ENCODE measurements at places on chromosomes 16 and 17. TPM values are rescaled to one million over a fixed set of nuclear protein-coding genes. Genes with fewer than 3 reads are reported as not detected.

DNA sequence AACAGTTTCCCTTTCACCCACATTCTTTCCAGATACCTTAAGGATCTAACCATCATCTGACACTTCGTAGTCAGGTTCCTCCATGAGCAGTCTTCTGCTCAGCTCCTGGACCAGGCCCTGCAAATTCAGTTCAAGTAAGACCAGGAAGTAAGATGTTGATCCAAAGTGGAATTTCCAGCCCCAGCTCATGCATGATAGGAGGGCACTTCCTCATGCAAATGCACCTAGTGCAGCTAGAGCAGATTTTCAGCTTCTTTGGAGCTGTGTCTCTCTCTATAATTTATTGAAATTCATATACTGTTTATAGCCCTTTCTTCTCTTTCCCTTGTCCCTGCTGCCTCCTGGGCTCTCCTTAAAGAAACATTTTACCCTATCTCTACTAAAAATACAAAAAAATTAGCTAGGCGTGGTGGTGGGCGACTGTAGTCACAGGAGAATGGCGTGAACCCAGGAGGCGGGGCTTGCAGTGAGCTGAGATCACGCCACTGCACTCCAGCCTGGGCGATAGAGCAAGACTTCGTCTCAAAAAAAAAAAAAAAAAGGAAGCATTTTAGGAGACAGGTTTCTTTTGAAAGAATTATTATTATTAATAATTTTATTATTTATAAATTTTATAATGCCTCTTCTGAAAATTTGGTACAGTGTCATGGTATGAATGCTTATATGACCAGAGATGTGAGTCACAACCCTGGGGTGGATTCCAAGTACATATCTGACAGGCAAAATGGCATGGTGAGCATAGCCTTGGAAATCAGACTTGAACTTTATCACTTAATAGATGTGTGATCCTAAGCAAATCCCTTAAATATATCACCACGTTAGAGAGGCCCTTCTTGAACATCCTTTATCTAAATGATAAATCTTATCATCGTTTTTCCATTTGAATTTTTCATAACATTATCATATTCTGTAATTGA lies 94.3 kb downstream of the SSH2 start:
- peak; percentile 53 for DNase-seq

GRCh38 chr16:77308163-77308561 lies 109.0 kb downstream of the SYCE1L start:
- peak; percentile 89 for DNase-seq

DNA sequence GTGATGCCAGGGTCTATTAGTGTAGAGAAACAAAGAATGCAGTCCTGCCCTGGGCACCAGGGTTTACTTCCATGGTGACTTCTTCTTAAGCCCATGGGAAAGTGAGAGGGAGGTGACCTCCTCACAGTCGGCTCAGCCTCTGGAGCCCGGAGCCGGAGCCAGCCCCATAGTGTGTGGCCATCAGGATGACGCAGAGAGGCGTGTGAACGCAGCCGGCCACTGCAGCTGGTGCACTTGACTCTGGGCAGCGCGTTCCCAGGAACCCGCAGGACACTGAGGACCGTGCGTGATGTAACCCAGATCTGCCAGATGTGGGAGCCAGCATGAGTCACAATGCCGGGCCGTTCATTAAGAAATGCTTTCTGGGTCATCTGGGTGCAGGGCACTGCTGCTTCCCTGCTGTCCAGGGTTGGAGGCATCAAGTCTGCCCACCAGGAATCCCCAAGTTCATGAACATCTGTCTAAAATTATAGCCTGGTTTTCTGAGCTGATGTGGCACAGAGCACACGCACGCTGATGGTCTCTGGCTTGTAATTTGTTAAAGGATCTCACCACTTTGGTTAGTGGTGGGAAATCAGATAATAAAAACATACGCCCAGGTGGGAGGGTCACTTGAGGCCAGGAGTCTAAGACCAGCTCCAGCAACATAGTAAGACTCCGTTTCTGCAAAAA lies 114.1 kb downstream of the PITPNC1 start:
- peak; percentile 98 for DNase-seq

GRCh38 chr17:72120642-72121163 lies at the start of gene SOX9:
SOX9 (plus strand) TSS chr17:72121020; CDS start chr17:72121392, 372 bp downstream.
- DNase-seq, result peak; percentile 96

GRCh38 chr17:7651097-7651664 lies 455 bp downstream of the ATP1B2 start:
- no peak for DNase-seq

DNA sequence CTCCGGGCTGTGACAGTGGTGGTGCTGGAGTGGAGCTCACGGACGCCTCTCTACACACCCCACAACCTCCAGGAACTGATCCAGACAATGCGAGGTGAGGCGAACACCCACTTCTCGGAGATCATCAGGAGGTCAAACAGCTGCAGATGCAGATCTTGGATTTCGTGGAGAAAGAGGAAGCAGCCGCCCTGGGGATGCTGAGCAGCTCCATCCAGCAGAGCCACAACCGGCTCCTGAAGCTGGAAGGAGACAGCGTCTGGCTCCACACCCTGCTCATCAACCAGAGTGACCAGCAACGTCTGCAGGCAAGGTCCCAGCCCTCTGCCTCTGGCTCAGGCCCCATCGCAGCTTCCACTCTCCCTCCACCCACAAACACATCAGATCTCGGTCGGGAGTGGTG lies 13.2 kb upstream of the SLC16A5 start:
- no peak for DNase-seq

GRCh38 chr16:85390511-85391174 lies 222.5 kb upstream of the GSE1 start:
- DNase-seq, result peak; percentile 89

- no peak for DNase-seq
Measured at GRCh38 chr16:28082624-28083023, 19.1 kb upstream of the GSG1L start.

CFAP97D1 gene
- 0.16 TPM for total RNA-seq

SPECC1 gene
- total RNA-seq, result 83.0 TPM

NOG gene
- 23.0 TPM for total RNA-seq

RAB11FIP4 gene
- total RNA-seq, result 4.4 TPM

XAF1 gene
- total RNA-seq, result 50.9 TPM

ENPP7 gene
- total RNA-seq, result not detected

TEDC2 gene
- 6.0 TPM for total RNA-seq

All from astrocyte (in vitro differentiated cells and primary cell).